ENCODE measurements at places on chromosomes 16 and 17.

GRCh38 chr17:80449194-80449929, 27.0 kb downstream of the NPTX1 start:
- no peak for DNase-seq

DNA sequence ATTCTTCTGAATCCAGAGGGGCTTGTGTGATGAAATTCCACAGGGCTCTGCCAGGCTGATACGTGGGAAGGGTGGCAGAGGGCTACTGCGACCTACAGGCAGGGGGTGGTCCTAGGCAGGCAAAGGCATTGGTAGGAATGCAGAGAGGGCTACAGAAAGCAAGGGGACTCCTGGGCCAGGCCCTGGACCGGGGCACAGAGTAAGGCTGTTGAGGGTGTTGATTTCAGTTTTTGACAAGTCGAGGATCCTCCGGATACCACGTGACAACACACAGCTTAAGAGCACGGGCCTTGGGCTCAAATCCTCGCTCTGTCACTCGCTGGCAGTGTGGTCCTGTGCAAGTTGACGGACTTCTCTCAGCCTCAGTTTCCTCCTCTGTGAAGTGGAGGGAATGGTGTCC, 19.1 kb upstream of the DOC2B start:
- no peak for DNase-seq

GRCh38 chr17:47208744-47209488, at the start of gene MYL4:
MYL4 (plus strand) TSS chr17:47209348; CDS start chr17:47209423, 75 bp downstream.
- DNase-seq, result no peak

GRCh38 chr17:81039854-81040758, 5.2 kb downstream of the BAIAP2 start:
- peak; percentile 66 for DNase-seq

DNA sequence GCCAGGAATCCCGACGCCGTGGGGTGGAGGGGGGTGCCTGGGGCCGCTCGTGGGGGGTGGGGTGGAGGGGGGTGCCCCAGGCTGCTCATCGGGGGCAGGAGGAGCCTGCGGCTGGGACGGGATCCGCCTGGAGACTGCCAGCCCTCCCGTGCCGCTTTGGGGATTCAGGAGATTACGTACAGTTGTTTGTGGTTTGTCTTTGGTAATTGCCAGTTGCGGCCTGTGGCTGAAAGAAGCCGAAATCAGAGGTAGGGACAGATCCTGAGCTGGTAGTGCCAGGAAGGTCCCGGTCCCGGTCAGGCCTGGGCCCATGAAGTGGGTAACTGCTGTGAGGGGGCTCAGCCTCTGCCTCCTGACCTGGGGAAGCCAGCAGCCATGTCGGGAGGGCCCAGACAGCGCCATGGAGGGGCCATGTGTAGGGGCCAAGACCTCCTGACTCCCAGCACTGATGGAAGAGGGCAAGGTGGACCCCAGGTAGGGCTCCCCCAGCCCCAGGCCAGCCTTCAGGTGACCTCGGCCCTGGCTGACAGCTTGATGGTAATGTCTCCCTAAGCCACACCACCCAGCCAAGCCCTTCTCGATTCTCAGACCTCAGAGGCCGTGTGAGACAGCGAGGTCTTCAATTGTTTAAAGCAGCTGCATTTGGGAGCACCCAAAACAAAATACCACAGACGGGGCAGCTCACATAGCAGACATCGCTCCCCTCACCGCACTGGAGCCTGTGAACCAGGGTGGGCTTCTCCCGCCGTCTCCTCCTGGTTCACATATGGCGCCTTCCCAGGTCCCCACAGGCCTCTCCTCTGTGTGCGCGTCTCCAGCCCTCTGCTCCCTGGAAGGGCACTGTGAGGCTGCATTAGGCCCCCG, 34.9 kb upstream of the SSTR5 start:
- DNase-seq, result no peak

DNA sequence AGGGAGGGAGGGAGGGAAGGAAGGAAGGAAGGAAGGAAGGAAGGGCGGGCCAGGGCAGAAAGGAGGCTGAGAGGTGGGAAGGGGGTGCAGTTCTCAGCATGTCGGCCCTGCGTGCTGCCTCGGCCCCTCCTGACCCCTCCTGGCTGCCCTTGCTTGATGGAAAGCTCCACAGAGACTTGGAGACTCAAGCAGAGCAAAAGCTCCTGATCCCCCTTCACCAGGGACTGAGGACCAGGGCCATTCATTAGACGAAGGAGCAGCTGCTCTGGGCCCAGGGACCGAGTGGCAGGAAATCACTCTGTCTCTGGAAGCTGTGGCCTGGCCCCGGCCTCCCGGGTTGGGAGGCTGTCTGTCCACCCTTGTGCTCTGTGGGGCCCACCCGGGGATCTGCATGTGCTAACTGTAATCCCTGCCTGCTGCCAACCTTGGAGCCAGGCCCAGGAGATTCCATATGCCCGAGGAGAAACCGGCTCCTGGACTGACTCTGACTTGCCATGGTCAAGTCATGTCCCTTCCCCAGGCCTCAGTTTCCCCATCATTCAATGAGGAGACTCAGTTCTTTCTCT, 27.4 kb upstream of the C1QL1 start:
- DNase-seq, result no peak

GRCh38 chr16:87835882-87836331, 33.4 kb downstream of the SLC7A5 start:
- no peak for DNase-seq

DNA sequence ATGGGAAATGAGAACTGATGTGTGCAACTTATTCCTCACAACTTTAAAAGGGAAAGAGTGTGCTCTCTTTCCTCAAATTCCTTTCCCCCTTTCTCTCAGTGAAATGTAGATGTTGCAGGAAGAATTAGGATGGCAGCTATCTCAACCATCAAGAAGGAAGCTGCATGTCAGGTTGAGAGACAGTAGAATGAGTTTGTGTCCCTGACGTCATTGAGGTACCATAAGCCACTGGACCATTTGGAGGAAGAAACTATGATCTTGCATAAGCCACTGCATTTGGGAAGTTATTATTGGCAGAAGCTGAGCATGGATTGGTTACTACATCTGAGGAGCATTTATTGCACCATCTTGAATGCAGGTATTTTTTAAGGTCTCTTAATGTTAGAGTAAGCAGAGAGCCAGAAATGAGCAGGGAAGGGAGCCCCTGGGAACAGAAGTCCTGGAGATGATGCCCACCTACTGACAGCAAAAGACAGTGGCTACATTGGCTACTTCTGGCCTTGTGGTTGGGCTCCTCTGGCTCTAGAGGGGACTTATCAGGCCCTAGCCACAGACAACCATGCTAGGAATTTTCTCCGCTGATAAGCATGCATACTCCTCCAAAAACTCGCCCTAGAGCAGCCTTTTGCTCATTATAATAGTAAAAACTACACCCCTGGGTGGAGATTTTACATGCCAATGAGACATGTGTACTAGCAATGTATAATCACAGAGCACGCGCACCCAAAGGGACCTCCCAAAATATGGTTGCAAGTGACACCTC, 249.0 kb upstream of the SALL1 start:
- no peak for DNase-seq

- no peak for DNase-seq
Observed at GRCh38 chr17:64428406-64428805, 20.5 kb upstream of the MILR1 start.

DNA sequence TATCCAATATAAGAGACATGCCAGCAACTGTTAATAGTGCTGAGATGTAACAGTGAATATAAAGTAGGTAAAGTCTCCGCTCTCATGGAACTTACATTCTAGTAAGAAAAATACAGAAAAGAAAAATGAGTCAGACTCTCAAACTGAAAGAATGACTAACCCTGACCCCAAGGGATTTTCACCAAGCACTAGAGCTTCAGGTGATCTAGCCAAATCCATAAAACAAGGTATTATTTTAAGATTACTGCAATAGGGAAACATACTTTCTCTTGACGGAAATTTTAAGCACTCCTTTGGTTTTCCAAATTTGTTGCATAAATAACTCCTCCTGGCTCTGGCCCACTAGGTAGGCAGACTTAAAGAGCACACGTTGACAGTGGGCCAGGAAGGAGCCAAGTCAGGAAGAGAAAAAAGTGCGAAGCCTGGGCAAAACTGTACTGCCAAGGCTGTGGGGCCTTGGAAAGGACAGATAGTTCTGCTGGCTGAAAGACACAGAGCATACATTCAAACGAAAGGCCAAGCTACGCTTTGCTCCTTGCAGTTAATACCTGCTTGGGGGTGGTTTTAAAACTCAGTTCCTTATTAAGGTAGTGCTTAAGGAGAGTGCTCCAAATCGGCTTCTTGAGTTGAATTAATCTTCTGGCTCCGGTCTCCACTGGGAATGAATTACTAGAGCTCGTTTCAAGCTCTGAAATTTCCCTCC, 1.4 kb downstream of the GOT2 start:
- DNase-seq, result no peak

DNA sequence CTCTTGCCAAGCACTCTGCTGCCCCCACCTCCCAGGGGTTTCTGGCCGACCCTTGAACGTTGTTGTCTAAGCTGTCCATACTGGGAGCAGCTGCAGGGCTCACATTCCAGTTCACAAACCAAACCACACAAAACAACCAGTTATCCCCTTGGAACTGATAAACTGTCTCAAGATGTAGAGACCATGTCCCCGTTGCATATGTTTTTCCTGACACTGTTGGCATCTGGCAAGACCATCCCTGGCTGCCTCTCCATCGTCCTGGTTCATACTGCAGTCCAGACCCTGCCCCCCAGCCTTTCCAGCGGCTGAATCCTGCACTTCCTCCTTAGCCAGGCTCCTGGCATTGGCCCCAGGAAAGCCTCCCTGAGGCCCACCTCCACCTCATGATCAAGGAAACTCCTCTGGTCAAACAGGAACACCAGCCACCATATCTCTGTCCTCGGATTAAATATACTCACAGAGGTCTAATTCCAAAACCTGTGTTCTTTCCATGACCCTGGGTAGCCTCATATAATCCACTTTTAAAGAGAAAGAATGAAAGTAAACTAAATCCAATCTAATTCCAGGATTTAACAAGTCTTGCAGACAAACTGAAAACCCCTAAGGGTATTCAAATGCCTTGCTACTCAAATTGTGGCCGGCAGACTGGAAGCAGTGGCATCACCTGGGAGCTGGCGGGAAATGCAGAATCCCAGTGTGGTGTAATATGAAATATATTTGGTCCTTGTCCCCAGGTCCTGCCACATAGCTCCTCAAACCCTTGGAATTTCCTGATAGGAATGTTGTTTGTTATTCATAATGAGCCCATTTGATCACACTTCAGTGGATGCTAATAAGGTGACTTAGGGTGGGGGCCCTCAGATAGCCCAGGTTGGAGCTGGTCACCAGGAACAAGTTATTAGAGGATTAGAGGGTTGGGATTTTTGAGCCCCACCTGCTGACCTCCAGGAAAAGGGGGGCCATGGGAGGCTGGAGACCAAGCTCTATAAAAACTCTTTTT, 14.2 kb downstream of the GAS7 start:
- no peak for DNase-seq

GRCh38 chr16:22633799-22634198, 123.1 kb downstream of the NPIPB5 start:
- DNase-seq, result no peak

DNA sequence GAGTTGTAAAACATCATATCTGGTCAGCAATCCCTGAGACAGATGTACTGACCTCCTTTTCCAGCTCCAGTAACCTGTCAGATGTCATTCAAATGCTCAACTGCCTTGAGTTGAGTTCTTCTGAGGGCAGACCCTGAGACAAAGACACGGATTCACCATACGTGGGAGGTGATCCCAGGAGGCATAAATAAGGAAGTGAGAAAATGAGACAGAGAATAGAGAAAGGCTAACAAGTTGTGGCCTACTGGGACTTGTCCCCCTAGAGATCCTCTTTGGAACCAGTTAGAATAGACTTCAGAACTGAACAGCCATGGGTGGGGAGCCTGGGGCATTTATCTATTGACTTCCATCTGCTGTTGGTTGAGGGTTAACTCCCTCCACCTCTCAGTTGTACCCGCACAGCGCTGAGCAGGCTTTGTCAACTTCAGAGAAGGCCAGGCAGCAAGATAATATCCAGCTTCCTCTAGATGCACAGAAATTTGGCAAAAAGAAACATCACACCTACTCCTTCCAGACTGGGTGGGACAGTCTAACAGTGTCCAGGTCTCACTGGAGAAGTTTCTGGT, 123.0 kb upstream of the DYNLRB2 start:
- DNase-seq, result no peak

DNA sequence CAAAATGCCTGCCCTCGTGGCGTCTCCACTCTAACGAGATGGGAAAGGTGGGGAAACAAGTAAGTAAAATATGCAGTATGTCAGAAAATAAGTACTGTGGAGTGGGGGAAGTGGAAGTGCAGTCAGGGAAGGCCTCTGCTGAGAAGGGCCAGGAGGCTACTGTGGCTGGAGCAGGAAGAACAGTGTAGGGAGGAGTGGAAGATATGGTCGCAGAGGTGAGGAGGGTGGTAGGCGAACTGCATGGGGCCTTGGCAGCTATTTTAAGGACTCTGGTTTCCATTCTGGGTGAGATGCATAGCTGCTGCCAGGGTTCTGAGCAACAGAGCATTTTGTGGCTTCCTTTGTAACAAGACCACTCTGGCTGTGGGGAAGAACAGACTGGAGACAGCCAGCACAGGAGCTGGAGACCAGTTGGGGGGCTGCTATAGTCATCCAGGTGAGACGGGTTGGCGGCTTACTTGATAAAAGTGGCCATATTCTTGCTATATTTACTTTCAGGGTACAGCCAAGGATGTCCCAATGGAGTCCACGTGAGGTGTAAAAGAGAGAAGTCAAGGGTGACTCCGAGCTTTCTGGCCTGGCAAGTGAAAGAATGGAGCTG, 42.6 kb downstream of the CYTH1 start:
- DNase-seq, result no peak

- peak; percentile 69 for DNase-seq
Observed at GRCh38 chr17:57121308-57122042, 36.4 kb downstream of the AKAP1 start.

- no peak for DNase-seq
Observed at GRCh38 chr17:75340631-75341030, 51.4 kb upstream of the SLC25A19 start.

- DNase-seq, result peak; percentile 11
Observed at GRCh38 chr16:19601083-19601976, 45.8 kb downstream of the VPS35L start.

DNA sequence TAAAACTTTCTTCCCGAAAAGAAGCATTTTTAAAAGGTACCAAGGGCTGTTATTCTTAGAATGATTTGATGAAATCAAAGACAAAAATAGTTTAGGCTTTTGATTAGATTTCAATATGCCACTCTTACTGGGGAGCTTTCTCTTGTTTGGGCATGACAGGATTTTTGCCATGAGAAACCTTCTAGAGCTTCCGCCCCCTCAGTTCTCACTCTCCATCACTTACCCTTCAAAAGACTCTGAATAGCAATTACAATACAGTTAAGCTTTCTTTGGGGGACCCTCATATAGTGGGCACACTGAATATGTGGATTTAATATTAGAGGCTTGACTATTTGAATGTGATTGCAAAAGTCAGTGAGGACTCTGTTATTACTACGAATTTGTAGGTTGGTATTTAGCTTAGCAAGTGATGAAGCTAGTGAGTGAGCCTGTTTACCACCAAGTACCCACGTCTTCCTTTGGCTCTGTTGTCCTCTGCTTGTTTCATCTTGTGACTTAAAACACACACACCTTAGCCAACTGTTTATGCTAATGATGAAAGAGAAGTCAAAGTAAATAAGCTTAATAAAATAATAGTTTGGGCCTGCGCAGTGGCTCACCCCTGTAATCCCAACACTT, 158.7 kb upstream of the TBX2 start:
- no peak for DNase-seq

GRCh38 chr17:72726936-72727335, 365.6 kb downstream of the SLC39A11 start:
- no peak for DNase-seq

- DNase-seq, result no peak
Observed at GRCh38 chr17:4708436-4708835, 2.0 kb upstream of the ARRB2 start.
